ENCODE measurements at places on chromosomes 13 and 19.
A peak's percentile ranks its signal among the peaks of the same experiment; 100 is the strongest.

DNA sequence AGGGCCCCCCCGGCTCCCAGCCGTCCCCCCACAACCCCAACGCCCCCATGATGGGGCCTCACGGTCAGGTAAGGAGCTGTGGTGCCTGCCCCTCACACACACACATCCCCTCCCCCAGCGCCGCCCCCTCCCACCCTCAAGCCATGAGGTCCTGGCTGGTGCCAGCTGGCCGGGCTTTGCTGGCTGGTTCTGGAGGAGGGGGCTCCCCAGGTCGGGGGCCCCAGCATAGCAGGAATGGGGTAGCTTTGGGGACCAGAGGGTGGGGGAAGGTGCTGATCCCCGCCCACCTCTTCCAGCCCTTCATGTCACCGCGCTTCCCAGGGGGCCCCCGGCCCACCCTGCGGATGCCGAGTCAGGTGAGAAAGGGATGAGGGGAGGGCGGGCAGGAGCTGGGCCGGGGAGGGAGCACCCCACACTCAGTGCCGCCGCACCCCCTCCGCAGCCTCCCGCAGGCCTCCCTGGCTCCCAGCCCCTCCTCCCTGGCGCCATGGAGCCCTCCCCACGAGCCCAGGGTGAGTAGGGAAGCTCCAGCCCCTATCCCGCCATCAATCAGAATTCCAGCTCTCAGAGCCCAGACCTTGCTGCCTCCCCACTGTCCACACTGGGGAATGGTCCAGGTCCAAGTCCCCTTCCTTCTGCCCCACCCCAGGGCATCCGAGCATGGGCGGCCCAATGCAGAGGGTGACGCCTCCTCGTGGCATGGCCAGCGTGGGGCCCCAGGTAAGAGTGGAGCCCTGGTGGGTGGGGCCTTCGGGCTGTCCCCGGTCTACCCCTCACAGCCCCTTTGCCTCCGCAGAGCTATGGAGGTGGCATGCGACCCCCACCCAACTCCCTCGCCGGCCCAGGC, 6.4 kb downstream of the ISYNA1 start:
- DNase-seq = no peak

DNA sequence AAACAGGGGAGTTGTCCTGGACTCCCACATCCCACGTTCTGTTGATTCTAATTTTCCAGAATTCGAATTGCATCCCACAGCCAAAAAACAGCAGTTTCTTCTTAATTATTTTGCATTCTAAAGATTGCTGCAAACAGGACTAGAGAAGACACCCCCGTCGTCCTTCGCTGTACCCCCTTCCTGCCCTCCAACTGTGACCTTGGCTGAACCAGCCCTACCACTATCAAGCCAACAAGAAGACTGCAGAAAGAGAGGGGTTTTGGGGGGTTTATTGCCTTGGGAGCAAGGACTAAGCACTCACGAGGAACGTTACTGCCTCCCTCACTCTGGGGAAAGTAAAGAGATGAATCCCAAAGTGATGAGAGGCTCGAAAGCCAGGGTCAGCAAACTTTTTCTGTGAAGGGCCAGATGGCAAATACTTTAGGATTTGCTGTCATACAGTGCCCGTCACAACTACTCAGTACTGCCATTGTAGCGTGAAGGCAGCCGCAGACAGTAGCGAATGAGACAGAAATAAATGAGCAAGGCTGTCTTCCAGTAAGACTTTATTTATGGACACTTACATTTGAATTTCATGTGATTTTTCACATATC, 32.5 kb upstream of the KATNAL1 start:
- no peak for DNase-seq

DNA sequence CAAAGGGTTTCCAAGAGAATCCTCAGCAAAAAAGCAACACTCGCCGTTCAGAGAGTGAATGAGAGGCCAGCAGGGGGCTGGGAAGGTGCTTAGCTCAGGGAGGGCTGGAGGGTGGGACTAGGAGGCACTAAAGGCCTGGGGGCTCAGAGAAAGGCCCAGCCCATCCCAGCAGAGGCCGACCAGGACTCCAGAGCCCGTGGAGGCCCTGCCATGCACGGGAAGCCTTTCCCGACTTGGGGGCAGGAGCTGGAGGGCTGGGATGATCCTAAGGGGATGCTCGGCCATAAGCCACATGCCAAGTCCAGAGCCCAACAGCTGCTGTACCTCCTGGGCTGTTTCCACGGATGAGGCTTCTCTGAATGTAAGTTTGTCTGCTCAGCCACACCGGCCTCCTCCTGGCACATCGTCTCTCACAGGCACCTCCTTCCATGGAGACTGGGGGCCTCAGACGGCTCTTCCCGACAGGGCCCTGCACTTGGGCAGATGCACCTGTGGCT, 19.5 kb downstream of the RASA3 start:
- no peak for DNase-seq

DNA sequence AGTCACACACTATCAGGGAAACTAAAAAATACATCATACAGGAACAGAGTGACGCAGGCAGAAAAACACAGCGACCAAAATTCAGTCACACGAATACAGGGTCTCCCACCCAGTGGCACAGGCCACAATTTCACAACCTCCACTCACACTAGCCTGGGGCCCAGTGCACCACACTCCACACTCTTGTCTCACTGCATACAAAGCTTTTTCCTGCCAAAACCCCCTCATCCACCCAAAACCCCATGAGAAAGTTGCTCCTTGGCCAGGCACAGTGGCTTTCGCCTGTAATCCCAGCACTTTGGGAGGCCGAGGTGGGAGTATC, 1.2 kb downstream of the S1PR5 start:
- DNase-seq = no peak

GRCh38 chr19:3224346-3225168, at the start of gene CELF5:
TSS of gene CELF5 (plus strand) at chr19:3224661. CDS start at chr19:3224740, 79 bp downstream.
- DNase-seq = peak; percentile 46

DNA sequence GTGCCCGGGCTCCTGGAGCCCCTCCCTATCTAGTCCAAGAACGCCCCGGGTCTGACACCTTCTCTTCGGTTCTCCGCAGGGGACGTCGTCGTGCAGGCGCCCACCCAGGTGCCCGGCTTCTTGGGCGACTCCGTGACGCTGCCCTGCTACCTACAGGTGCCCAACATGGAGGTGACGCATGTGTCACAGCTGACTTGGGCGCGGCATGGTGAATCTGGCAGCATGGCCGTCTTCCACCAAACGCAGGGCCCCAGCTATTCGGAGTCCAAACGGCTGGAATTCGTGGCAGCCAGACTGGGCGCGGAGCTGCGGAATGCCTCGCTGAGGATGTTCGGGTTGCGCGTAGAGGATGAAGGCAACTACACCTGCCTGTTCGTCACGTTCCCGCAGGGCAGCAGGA, 3.4 kb downstream of the PVR start:
- no peak for DNase-seq

- DNase-seq = no peak
These were observed 365.2 kb upstream of the SPRY2 start for GRCh38 chr13:80706164-80706471.

GRCh38 chr13:26914624-26915023, 154.0 kb upstream of the GPR12 start:
- DNase-seq = no peak

DNA sequence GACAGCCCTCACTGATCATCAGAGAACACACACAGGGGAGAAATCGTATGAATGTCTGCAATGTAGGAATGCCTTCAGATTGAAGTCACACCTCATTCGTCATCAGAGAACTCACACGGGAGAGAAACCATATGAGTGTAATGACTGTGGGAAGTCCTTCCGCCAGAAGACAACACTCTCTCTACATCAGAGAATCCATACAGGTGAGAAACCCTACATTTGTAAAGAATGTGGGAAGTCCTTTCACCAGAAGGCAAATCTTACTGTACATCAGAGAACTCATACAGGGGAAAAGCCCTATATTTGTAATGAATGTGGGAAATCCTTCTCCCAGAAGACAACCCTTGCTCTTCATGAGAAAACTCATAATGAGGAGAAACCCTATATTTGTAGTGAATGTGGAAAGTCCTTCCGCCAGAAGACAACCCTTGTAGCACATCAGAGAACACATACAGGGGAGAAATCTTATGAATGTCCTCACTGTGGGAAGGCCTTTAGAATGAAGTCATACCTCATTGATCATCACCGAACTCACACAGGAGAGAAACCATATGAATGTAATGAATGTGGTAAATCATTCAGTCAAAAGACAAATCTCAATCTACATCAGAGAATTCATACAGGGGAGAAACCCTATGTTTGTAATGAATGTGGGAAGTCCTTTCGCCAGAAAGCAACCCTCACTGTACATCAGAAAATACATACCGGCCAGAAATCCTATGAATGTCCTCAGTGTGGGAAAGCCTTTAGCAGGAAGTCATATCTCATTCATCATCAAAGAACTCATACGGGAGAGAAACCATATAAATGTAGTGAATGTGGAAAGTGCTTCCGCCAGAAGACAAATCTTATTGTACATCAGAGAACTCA, 32.5 kb downstream of the ZNF567 start:
- DNase-seq = no peak
